KBM-7 (cell line): ENCODE measurements at places on chromosomes 1 and 21.

DNA sequence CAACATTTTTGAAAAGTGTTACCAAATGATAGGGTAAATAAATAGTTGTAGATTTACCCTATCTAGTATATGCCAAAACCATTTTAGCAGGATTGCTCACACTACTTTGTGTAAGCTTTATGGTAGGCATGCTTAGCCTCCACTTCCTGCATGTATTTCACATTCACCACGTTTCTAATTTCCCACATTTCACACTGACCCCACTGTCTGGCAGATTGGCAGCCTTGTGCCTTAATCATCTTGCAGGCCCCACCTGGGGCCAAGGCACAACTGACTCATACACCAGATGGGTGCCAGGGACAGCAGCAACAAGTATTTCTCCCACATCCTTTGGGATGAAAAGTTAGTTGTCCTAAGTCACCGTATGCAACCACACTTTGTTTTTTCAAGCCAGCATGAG, 21.2 kb upstream of the CENPF start:
- DNase-seq, result no peak

- no peak for DNase-seq
Measured at GRCh38 chr1:89652373-89652772, 19.5 kb downstream of the LRRC8C start.

DNA sequence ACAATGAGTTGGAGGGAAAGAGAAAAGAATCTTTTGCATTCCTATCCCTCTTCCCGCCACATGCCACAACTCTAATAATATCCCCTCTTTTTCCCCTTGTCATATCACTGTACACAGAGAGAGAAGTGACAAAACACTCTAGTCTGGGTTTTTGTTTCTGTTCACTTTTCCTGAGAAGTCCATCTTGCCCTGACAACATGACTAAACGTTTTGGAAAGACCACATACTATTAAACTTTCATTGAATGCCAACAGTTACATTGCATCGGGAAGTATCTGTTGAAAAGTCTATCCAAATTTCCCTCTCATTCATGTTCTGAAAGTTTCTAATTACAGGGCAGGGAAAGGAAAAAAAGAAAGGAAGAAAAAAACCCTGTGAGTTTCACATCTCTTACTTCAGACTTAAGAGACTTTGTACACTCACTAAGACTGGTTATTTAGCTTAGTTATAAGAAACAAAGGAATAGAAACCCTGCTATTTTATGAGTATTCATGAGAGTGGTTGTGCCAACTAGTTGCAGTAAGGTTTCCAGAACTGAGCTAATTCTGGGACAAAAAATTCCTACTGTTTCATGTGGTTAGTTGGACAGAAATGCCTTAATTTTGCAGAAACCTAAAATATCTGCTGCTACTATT, 16.9 kb downstream of the PLA2G4A start:
- DNase-seq, result no peak

GRCh38 chr21:45158491-45159423, 84.4 kb downstream of the ADARB1 start:
- no peak for DNase-seq

- DNase-seq, result no peak
Measured at GRCh38 chr1:110645821-110646735, 28.7 kb downstream of the KCNA3 start.

DNA sequence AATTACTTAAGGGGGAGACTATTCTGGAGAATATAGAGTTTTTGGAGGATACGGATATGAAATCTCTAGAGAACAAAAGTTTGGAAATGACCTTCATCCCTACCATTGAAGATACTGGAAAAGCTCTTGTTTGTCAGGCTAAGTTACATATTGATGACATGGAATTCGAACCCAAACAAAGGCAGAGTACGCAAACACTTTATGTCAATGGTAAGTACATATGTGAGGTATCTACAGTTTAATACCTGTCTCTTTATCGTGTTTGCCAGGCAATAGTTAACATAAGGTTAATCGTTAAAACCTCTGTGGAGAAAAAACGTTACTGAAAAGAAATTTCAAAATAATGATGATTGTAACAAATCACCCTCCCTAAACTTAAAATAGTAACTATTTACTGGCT, 11.8 kb downstream of the VCAM1 start:
- no peak for DNase-seq

DNA sequence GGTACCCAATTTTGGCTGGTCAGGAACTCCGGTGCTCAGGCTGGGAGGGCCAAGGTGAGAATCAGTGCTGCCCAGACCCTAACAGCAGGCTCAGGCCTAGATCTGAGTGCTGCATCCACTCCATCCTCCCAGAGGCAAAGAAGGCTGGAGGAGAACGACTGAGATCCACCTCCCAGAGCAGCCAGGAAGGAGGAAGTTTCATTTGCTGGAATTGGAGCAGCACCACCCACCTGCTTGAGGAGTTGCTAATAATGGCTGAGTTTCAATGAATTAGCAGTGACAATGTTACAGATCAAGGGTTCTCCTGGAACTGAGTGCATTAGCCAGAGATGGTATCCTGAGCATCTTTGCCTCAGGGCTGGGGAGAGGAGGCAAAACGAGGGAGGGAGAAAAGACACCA, 46.7 kb upstream of the KLHDC7A start:
- DNase-seq, result no peak

DNA sequence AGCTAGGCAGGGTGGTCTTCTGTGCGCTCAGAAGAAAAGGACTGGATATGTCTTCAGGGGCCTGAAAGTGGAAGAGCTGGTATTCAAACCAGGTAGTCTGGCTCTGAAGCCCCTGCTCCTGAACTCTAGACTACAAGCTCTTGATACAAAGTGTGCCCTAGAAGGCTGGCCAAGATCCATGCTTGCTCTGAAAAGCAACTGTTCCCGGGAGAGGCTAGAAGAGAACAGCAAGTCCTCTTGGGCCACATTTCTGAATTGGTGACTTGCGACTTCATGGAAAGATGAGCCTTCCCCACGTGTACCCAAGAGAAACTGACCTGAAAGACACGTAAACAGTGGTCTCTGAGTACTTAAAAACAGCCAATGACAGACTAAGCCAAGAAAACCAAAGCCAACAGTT, 123.3 kb upstream of the GRIK3 start:
- no peak for DNase-seq

DNA sequence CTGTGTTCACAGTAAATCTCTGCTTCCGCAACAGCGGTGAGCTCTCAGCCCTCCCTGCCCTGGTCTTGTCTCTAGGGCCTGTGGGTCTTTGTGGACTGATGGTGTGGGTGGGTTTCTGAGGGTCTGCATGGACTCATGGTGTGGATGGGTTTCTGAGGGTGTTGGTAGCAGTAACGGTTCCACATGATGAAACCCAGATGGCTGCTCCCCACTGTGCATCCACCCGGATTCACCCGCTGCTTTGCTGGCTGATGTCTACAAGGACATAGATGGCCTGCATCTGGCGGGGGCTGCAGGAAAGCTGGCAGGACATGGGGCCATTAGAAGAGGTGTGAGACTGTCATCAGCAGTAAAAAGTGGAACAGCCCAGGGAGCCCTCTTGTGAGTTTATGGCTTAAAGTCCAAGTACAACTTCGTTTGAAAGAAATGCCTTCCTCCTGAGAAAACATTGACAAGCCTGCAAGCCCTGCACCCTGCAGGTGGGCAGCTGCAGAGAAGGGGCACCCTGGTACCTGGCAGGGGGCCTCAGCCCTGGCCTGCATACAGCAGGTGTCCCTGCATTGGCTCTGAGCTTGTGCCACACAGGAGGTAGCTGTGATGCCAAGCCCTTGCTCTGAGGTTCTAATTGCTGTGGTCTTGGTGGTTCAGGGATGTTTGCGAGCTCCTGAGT, 156.9 kb upstream of the COL6A1 start:
- no peak for DNase-seq

DNA sequence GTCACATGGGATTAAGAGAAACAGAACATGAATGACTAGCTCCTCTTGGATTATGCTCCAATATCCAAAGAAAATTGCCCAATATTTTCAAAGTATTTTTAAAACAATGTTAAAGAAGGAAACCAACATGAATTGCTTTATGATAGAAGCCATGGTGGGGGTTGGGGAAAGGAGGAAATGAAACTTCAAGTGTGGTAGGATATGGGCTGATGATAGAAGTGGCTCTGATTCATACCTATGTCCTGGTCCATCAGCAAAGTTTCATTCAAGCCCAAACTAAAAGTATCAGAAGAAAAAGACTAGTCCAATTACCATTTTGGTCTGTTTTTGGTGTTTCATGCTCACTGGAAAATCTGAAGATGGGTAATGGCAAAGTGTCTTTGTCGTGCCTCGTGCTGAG, 104.2 kb upstream of the PROX1 start:
- no peak for DNase-seq

GRCh38 chr1:246078126-246078887, 428.8 kb downstream of the SMYD3 start:
- peak; percentile 81 for DNase-seq

DNA sequence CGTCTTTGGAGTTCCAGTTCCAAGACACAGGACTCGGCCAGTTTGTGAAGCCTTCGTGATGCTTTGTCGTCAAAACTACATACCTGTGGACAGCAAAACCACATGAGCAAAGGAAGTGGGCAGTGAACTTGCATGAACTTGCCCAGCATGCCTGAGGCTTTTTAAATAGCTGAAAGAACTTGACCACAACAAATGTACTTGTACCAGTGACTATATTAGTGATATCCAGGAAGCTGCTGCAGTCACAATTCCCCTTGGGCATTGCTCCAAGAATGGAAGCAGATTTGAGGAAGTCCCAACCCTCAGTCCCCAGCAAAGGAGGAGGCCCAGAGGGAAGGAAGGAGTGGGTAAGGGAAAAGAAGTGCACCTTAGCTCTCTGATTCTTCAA, 2.6 kb downstream of the FUCA1 start:
- DNase-seq, result peak; percentile 77

GRCh38 chr1:5742032-5742431, 250.2 kb downstream of the NPHP4 start:
- no peak for DNase-seq

GRCh38 chr1:38991638-38992411, 749 bp downstream of the AKIRIN1 start:
- peak; percentile 43 for DNase-seq

GRCh38 chr21:44441581-44442265, 13.6 kb upstream of the LRRC3 start:
- no peak for DNase-seq

- DNase-seq, result no peak
Measured at GRCh38 chr21:41819236-41819855, 52.5 kb upstream of the RIPK4 start.

- no peak for DNase-seq
Measured at GRCh38 chr1:41915786-41916571, 2.7 kb downstream of the HIVEP3 start.

GRCh38 chr1:242569867-242570266, 45.4 kb upstream of the PLD5 start:
- no peak for DNase-seq

DNA sequence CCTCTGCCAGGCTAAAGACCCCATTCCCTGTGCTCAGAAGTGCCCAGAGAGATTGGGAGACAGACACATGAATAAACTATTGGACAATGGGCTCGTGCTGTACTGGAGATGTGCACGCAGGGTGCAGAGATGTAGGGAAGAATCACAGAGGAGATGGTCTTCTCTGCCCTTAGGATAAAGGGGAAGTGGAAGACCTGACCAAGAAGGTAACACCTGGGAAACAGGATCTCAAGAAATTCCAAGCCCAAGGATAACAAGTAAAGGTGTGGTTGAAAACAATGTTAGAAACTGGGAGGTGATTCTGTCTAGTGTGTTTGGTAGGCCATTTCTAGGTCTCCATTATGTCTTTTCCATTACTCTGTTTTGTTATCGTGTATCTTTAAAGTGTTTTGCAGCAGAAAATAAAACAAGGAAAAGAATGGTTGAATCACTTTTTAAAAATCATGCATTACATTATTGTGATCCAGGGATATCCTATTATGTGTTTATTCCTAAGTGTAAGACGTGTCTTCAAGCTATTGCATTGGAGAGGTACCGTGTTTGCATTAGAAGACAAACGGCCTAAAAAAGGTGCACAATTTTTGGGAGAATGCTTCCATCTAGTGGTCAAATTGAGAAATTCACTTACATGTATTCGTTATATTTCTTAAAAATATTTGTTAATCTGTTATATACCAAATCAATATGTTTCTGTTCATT, 40.8 kb upstream of the KCTD3 start:
- peak; percentile 49 for DNase-seq

GRCh38 chr1:22323141-22323845, 128.4 kb upstream of the ZBTB40 start:
- no peak for DNase-seq

- DNase-seq, result peak; percentile 16
Measured at GRCh38 chr1:77412820-77413530, 131.2 kb downstream of the AK5 start.

GRCh38 chr1:193562121-193562520, 375.7 kb upstream of the B3GALT2 start:
- no peak for DNase-seq

- DNase-seq, result no peak
Measured at GRCh38 chr1:58596631-58597052, 19.6 kb upstream of the TACSTD2 start.

DNA sequence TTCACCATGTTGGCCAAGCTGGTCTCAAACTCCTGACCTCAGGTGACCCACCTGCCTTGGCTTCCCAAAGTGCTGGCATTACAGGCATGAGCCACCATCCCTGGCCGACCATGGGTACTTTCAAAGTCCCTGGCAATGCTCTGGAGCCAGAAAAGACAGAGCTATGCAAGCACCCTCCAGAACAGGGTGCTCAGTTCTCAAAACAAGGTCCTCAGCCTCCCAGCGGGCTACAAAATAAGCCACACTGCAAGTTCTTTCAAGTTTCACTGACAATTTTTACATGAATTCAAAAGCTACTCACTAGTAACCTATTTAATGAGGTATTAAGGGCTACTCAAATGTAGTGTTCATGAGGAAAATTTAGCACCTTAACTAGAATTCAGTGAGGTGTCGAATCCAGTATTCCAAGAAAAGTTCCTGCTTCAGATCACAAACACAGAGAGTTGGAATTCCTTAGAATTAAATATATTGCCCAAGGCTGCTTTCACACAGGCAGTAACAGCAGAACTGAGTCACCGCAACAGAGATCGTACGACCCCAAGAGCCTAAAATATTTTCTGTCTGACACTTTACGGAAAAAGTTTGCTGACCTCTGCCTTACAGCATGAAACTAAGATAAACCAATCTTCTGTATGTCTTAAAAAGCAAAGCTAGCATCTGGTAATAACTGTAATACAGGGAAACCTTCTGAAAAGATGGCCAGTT, 60.7 kb downstream of the HSF2BP start:
- DNase-seq, result no peak

DNA sequence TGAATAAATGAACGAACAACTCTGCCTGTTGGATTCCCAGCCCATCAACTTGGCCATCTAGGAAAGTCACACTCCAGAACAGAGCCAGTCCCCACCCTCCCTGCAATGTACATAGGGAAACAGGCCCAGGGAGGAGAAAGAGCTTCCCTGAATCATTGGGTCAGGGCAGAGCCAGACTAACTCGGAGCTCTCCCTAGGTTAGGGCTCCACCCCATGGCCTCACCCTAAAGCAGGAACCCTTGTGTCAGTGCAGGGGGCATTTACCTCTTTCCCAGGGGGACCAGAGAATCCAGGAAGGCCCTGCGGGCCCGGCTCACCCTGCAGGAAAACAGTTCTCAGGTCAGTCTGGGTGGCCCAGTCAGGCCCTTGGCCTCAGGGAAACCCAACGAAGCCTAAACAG, 11.6 kb downstream of the COL9A2 start:
- no peak for DNase-seq
